ENCODE measurements at places on chromosomes 2 and 18.

DNA sequence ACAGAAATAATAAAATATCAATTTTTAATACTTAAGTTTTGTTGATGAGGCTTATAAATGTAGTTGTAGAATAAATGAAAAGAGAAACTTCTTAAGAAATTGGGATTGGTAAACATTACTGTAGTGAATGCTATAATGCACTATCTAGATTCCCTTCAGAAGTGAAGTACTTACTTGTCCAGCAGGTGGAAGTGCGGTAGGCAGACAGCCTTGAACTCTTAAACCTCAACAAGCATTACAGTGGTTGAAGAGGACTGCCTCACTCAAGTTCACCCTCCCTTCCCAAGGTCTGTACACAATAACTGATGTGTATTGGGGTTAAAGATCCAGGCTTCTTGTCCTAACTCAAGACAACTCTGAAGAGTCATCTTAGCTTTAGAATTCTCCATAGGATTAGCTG is 931.0 kb upstream of the LRRTM1 start:
- no peak for DNase-seq

GRCh38 chr18:26456070-26456491 is 92.3 kb downstream of the KCTD1 start:
- DNase-seq, result no peak

GRCh38 chr2:177422271-177422670 is 29.7 kb downstream of the AGPS start:
- DNase-seq, result no peak

- DNase-seq, result no peak
Observed at GRCh38 chr2:7333960-7334493, 416.8 kb downstream of the RNF144A start.

- DNase-seq, result no peak
Observed at GRCh38 chr2:145141981-145142380, 622.1 kb upstream of the ZEB2 start.

GRCh38 chr18:56044239-56044638 is 456.2 kb upstream of the TCF4 start:
- DNase-seq, result no peak

DNA sequence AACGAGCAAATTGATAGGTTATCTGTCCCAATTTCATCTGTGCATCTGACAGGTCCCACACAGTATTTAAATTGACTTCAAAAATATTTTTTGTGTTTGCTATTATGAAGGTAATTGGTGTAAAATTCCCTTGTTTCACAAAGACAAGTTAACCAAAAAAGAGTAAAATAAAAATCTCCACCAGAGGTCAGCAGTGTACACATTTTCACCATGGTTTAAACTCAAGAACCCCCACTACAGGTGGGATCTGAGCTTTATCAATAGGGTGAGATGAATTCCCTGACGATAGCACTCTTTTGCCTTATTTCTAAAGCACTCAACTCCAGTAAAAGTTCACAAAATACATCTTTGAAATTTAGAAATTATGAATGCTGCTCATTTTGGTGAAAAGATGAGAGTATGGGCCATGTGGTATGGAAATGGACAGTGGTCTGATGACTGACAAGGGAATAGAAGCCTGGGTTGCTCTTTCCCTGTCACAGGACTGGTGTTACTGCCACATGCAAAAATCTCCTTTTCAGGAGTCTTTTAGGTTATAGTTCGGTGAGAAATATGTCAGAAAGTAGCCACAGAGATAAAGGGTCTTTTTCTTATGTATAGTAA is 68.0 kb downstream of the SERPINB8 start:
- no peak for DNase-seq

GRCh38 chr18:59555995-59556659 is 141.1 kb downstream of the CCBE1 start:
- DNase-seq, result no peak

- no peak for DNase-seq
Observed at GRCh38 chr18:8571399-8571798, 37.8 kb upstream of the RAB12 start.

GRCh38 chr18:59360381-59360780 is 1.3 kb upstream of the LMAN1 start:
- DNase-seq, result no peak

DNA sequence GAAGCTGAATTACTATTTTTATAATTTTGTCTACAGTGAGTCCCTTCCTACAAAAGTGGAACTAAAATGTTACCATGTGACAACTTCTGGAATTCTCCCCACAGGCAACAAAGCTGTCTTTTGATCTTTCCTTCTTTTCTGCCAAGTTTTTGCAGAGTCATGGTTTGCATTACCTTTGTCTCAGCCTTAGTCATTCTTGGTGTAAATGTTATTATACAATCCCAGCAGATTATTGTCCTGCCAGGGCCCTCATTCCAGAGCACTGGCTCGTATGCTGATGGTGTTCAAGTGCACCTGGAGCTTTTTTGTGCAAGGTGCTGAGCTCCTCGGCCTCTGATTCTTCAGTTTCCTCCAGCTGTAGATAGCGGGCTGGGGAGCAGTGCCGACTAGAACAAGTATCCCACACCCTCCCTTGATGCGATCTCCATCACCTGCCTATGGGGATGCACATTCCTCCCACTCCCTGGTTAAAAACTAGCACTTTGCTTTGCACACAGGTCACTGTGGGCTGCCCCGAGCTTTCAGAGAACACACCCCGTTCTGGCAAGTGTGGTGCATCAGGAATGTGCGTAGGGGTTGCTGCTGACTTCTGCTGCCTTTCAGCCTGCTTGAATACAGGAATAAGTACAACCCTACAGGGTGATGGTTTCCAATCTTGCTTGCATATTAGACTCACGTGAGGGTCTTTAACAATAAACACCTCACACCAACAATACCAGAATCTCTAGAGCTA is 263.6 kb downstream of the RNF144A start:
- no peak for DNase-seq

- DNase-seq, result no peak
Observed at GRCh38 chr2:187158452-187158851, 289.6 kb downstream of the CALCRL start.

DNA sequence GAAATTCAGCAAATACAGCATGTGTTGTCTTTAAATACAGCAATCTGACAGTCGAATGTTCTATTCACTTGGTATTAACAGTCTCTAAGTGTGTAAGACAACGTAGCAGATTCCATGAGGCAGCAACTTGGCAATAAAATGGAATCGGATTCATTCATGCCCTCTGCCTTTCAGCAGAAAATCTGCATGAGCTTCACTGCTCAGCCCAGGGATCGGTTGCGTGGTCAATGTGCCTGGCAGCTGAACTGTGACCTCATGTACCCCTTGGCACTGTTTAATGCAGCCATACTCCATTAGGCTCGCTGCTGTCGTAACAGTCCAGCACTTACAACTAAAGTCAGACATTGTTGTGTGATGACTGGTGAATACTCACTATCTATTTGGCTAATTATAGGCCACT is 17.7 kb upstream of the RGPD4 start:
- DNase-seq, result no peak

DNA sequence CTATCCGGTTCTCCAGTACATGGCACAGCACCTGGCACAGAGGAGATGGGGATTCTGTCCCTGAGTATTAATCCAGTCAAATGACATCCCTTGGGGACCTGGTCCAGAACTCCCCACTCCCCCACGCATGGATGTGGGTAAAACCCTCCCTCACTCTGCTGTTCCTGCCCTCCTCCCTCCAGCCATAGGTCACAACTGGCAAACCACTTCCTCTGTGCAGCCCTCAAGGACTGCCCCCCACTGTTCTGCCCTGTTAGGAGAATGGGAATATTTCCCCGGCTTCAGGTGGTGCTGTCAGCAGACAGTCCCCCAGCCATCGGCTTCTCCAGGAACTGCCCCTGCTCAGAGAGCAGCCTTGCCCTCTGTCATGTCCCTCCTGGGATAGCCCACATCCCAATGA is 1.5 kb upstream of the TFCP2L1 start:
- DNase-seq, result no peak

DNA sequence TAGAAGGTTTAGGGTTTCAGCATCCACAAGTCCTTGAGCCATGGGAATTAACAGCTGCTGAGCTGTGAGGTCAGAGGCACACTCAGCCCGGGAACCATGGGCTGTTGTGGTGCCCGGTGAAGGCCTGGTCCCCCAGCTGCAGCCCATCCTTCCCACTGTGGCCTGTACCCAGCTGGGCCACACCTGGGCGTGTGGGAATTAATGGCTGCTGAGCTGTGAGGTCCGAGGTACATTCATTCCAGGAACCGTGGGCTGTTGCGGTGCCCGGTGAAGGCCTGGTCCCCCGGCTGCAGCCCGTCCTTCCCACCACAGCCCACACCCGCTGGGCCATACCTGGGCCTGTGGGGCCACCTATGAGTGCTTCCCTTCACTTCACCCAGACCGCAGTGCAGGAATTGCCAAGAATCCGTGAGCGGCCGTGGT is 25.2 kb downstream of the TMEM18 start:
- DNase-seq, result no peak

- no peak for DNase-seq
Observed at GRCh38 chr2:85468704-85469349, 50.3 kb downstream of the SH2D6 start.

DNA sequence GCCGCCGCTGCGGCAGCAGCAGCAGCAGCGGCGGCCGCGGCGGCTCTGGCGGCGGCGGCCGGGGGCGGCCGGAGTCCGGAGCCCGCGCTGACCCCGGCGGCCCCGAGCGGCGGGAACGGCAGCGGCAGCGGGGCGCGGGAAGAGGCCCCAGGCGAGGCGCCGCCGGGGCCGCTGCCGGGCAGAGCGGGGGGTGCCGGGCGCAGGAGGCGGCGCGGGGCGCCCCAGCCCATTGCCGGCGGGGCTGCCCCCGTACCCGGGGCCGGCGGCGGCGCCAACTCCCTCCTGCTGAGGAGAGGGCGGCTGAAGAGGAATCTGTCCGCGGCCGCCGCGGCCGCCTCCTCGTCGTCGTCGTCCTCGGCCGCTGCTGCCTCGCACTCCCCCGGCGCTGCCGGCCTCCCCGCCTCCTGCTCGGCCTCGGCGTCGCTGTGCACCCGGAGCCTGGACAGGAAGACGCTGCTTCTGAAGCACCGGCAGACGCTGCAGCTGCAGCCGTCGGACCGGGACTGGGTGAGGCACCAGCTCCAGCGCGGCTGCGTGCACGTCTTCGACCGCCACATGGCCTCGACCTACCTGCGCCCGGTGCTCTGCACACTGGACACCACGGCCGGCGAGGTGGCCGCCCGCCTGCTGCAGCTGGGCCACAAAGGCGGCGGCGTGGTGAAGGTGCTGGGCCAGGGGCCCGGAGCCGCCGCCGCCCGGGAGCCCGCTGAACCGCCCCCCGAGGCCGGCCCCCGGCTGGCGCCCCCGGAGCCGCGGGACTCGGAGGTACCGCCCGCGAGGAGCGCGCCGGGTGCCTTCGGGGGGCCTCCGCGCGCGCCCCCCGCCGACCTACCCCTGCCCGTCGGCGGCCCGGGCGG is 646 bp downstream of the PHLPP1 start:
- DNase-seq, result peak; percentile 47

DNA sequence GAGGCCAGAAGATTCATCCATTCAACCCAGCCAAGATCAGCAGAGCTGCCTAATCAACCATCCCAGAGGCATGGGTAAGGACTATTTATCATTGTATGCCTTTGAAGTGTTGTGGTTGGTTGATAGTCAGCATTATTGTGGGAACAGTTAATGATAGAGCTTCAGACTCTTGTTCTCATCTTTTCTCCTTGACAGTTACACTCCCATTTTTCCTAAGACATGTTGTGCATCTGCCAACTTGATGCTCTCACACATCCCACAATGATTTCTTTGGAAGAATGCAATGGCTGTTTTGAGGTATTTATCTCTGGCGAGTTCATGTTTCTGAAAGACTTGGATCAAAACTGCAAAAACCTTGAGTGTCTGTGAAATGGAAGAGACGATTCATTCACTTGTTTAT is 55.4 kb downstream of the FASTKD2 start:
- no peak for DNase-seq

DNA sequence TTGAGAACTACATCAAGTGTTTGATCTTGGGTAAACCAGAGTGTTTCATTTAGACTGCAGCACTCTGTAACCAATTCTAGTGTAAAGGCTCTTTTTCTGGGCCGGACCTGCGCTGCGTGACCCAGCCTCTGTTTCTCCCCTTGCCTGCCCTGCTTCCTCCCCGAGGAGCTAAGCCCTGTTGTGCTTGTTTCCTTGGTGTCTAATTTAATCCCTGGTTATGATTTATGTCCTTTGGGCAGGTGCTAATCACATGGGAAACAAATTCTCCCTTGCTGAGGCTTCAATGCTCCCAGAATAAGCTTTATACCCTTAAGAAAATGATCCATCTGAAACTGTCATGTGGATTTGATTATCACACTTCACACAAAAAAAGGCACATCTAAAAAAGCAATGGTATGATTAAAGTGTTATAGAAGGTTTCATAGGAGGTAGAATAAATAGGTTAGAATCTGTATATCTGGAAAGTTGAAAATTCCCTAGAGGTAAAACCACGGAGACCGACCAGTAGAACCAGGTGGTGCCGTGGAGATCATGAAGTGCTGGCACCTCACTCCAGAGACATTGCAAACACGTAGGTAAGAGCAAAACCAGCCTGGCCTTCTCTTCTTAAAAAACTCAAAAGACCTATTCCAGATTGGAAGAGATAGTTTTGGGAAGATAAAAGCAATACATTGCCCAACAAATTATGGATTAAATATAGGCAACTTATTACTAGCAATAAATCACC is 31.0 kb upstream of the SLC9A2 start:
- DNase-seq, result no peak

GRCh38 chr2:58871469-58872142 is 630.5 kb upstream of the FANCL start:
- no peak for DNase-seq

DNA sequence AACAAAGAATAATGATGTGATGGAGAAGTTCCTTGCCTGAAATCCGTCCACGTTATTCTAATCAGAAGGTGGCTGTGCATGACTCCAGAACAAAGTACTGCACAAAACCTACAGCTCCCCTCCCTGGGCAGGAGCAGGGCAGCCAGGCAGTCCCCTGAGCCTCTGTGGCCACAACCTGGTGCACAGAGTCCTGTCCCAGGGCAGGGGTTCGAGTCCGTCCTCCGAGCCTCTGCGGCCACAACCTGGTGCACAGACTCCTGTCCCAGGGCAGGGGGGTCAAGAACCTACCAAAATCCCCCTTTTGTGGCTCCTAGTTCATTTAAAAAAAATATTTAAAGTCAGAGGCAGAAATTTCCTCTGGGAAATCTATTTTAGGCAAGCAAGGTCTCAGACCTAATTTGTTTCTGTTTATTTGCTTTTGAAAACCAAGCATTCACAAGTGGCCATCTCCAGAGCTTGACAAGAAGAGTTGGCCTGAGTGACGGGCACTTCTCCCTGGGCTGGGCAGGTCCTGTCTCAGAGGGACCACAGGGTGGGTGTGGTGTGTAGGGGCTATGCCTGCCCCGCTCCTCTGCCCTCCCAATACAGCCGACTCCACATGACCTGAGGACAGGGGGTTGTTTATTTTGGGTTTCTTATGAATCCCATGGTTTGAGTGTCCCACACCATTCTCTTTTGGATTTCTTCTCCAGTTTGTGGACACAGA is 255.9 kb upstream of the PXDN start:
- no peak for DNase-seq

- no peak for DNase-seq
Observed at GRCh38 chr2:62506421-62506750, 391 bp upstream of the TMEM17 start.

Data from stimulated activated CD4-positive, alpha-beta T cell treated with anti-CD3 and anti-CD28 coated beads, Interleukin-4, amount 100 ng/mL, for 24 hours (primary cell).